ENCODE measurements at places on chromosomes 3 and 15.
A peak's percentile ranks its signal among the peaks of the same experiment; 100 is the strongest.

DNA sequence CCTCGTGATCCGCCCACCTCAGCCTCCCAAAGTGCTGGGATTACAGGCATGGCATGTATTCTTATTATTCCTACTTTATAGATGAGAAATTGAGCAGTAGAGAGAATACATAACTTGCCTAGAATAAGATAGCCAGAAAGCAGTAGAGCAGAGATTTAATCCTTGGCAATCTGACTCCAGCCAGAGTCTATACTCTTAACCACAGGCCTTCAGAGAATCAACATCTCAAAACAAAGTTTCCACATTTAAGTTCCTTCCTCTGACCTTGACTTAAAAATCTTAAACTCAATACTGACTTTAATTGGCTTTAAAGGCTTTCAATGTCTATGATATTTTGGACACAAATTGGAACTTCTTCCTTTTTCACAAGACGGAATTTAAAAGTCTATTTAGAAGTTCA is 37.1 kb downstream of the ZNF106 start:
- DNase-seq: no peak

GRCh38 chr3:18215639-18216038 is 209.5 kb downstream of the SATB1 start:
- DNase-seq: no peak

DNA sequence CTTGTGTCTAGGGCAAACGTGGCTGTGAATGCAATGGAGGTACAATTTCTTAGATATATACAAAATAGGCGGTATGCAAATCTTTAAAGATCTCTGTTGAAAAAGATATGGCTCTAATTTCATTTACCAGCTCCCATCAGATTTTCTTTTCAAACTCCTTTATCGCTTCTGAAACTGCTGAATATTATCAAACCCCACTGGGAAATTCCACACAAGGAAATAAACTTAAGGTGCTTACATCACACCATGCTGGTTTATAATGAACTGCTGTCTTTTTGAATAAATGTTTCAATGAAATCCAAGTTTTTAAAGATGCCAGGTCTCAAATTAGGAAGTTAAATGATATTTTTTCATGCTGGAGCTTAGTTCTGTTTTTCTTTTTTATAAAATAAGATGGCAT is 102.5 kb upstream of the ICE2 start:
- DNase-seq: no peak

- DNase-seq: no peak
Observed at GRCh38 chr3:149377408-149378364, at the start of gene TM4SF1. Gene TM4SF1 (minus strand): TSS chr3:149377649. CDS start chr3:149377547, 102 bp downstream.

GRCh38 chr15:99502182-99502581 is 63.6 kb upstream of the MEF2A start:
- no peak for DNase-seq

- DNase-seq: peak; percentile 64
Observed at GRCh38 chr3:124558991-124559845, 171.0 kb upstream of the UMPS start.

All from anterior cingulate cortex (tissue), 58 donors.